ENCODE measurements at places on chromosomes 13 and 19.

DNA sequence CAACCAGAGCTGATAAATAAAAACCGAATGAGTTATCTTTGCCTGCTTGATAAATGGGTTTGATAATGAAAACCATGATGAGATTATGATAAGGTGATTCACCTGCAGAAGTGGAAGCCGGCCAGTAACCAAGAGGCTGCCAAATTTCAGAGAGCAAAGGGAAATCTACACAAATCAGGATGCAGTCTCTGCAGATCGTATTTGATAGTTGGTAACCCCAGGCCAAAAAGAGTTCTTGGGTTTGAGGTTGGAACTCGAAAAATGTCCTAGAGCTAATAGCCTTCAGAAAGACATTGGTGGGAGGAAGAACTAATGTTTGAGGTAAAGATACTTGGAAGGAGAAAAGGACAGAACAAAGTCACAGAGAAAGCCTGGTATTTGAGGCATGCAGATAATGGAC, 9.6 kb upstream of the LATS2 start:
- no peak for DNase-seq

DNA sequence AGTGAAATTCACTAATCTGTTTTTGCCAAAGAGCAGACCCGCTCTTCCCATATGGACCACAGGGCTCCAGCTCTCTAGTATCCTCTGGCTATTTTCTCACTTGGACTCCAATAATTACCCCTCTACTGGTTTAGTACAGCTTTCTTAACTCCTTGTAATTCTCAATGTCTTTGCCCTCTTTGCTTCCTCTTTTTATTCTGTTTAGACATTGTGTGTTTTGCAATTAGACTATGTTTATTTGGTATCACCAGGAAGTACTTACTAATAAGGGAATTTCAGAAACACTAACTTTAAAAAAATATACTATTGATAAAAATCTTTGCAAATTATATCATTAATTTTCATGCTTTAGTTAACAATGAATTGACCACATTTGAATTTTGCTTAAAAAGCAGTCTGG, 111.6 kb upstream of the OBI1 start:
- DNase-seq = no peak

DNA sequence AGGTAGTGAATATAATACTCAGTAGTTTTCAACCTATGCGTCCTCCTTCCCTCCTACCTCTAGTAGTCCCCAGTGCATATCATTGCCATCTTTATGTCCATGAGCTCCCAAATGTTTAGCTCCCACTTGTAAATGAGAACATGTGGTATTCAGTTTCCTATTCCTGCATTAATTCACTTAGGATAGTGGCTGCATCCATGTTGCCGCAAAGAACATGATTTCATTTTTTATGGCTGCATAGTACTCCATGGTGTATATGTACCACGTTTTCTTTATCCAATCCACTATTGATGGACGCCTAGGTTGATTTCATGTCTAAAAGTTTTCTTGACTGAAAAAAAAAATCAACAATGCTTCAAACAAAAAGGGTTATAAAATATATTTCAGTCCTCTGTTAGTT, 303.4 kb upstream of the SGCG start:
- DNase-seq = no peak

DNA sequence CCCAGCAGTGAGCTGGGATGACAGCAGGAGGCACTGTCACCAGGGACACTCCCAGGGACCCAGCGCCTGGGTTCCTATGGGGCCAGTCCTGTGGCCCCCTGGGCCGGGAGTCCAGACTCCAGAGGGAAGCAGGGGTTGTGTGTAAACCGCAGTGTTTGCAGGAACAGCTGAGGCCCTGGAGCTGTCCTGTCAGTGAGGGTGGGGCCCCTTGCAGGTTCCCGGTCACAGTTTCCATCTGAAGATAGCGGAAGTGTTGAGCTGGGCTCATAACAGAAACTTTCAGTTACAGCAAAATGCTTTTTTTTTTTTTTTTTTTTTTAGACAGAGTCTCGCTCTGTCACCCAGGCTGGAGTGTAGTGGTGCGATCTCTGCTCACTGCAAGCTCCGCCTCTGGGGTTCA, 17.7 kb upstream of the CSNK1G2 start:
- DNase-seq = no peak

GRCh38 chr13:23799945-23800344, 89.3 kb downstream of the MIPEP start:
- DNase-seq = no peak

All from AG04449 (cell line).